ENCODE measurements at places on chromosomes 7 and 10.

DNA sequence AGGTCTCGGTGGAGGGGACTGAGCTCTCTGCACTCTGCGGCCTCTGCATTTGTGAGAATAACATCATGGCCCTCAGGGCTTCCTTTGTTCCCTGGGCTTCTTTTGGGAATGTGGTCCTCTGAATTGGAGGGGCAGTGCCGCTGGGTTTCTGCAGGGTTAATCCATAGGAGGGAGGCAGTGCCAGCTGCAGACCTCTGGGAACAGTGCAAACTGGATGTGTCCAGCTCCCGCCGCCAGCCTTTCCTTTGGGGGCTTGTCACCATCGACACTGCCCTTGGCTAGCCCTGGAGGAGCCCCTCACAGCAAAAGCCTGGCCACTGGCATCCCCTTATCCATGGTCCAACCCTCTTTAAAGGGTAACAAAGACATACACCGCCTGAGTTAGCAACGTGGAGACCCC is 174.0 kb downstream of the WDR37 start:
- DNase-seq, result no peak

DNA sequence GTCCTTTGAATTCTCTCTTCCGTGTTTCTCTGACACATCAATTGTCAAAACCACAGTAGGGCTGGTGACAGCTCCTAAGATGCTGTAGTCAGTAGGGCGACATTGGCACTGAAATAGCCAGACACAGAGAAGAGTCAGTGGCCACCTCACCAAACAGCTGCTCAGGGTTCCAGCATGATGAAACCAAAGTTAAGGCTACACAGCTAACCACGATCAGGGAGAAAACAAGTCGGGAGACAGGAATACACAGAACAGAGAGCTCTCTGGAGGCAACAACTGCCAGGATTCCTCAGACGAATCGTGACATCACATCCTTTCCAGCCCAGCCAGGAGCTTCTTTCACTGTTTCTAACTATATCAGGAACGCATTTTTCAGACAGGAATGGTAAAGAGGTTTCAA is 922.2 kb downstream of the SORCS1 start:
- no peak for DNase-seq

DNA sequence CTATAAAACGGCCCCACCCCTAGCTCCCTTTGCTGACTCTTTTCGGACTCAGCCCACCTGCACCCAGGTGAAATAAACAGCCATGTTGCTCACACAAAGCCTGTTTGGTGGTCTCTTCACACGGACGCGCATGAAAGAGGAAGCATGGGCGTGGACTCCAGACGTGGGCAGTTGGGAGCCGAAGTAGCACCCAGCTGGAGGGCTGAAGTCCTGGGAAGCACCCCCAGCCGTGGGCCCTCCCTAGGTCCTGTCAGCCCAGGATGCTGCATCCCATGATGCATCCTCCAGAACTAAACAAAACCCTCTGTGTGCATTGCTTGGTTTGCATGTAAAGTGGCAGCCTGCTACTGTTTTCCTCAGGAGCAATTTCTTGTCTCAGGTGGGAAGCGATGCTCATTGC is 62.1 kb upstream of the CFAP46 start:
- no peak for DNase-seq

DNA sequence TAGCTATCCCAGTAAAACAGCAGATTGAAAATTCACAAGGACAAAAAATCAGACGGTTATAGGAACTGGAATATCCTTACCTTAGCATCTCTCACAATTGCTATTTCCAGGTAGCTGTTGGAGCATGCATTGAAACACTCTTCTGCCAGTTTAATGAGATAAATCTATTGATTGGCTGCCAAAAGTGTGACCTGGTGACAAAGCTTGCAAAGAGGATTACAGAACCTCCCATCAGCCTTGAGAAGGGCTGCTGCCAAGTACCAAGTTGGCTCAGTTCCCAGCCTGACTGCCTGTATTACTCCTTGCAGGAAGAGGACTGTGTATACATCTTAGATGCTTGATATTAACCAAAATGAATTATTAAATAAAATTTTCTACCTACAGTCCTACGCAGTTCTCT is 5.1 kb downstream of the PRLHR start:
- DNase-seq, result no peak

- no peak for DNase-seq
These were observed 244.9 kb downstream of the MAD1L1 start for GRCh38 chr7:1987591-1988532.

DNA sequence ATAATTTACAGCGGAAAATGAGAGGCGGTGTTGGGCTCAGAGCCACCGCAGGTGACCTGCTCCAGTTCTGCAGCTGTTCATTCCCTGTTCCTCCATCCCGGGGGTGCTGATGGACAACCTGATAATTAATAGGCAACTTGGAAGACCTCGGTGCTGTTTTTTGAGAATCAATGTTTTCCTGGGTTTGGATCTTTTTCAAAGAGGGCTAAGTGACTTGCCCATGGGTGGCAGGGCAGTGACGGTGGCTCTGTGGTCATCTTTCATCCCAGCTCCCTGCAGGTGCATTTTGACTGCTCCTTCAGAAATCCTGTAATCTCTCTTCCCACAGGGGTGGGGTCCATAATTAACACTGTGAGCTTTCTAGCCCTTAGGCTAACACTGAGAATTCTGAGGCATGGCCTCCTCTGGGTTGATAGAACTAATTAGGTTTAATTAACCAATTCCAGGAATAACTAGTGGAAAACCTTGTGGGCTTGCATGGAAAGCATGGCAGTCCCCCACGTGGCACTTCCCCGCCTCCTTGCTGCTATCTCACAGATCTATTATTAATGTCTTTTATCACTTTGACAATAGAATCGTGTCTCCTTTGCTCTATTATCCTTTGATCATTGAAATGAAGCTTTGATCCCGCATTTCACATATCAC is 217.9 kb downstream of the GLRX3 start:
- DNase-seq, result no peak

DNA sequence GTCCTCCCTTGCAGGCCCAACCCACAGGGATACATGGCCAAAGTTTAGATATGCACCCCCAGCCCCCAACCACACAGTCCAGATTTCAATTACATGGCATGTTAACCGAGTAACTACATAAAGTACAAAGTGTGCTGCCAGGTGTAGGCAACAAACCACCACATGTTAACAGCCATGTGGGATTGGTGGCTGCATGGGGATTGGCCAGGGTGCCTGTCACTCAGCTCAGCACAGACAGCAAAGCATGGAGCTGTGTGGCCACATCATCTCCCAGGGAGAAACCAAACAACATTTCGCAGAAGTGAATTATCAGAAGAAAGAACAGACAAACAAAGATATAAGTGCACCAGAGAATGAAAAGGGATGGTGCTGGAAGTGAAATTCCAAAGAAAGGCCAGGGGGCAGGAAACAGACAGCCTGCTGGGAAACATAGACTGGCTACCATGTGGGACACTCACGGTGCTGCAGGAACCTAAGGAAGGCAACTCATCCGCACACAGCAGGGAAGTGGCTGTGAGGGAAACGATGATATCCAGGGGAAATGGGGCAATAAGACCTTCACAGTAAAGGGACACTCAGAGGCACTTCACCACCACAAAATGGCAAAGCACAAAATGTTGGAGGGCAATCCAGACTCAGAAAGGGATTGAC is 171.2 kb downstream of the PTPRN2 start:
- DNase-seq, result no peak

DNA sequence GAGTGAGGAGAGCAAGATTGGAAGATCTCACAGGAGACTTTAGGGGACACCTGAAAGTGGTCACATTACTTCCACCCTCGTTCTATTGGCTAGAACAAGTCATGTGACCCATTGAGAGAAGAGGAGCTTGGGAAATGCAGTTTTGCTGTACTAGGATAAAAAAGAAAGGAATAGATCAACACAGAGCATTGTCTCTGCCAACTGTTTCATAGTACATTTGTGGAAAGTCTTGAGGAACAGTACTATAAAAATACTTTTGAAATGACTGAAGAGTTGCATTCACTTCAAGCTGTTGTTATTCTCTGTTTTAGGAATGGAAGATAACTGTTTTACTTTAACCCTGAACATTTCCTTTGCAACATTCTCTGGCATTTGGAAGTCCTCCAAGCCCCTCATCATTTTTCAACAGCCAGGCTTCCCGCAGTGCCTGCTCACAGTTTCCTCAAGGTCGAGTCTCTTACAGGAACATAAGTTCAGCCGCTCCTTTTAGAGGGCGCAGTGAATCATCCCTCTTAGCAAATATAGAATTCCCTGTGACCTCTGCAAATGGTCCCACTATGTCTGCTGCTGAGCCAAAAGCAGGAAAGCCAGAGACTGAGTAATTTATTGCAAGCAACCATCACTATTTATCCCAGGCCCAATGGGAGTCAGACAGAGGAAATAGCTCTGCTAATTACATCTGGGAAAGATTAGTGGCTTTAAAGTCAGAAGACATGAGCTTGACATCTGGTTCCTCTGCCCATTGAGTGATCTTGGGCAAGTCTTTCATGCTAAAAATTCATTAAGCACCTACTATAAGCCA is 40.7 kb downstream of the MRPL32 start:
- DNase-seq, result no peak

- no peak for DNase-seq
These were observed 106.0 kb downstream of the TCF7L2 start for GRCh38 chr10:113056030-113056429.

- DNase-seq, result no peak
These were observed 447.6 kb upstream of the ZMIZ1 start for GRCh38 chr10:78620985-78621799.

GRCh38 chr7:113383638-113384037 is 265.3 kb upstream of the SMIM30 start:
- no peak for DNase-seq

GRCh38 chr10:43891241-43891640 is 242.6 kb upstream of the ZNF32 start:
- DNase-seq, result no peak

GRCh38 chr7:112740667-112741066 is 49.5 kb downstream of the TMEM168 start:
- DNase-seq, result no peak

DNA sequence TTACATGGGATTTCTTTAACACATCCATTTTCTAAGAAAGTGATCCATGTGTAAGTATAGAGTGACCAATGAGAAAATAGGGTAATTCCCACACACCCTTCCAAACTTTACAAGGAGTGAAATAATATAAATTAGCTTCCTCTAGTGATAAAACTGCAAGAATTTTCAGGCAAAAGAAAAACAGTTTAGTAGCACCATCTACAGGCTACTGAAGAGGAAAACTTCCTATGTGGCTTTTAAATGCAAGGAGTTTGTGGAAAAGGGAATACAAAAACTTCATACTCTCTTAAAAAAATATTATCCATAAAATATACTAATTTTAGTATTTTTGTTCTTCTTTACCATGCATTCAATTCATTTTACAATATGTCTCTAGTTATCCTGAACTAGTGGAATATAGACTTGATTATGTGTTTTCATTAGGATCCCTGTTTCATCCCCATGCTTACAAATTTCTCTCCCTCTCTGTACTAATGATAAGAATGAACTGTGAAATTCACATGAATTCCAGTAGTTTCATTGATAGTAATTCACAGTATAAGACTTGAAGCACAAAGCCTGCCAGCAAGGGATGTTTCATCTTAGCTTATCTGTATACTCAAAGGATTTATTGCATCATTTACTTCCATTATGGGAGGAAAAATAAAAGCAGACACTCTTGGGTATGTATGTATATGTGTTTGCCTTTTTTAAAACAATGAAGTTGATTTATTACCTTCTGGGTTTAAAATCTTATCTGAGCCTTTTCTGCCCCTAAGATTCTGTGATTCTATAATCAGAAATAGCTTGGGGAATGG is 442.9 kb downstream of the AUTS2 start:
- no peak for DNase-seq

DNA sequence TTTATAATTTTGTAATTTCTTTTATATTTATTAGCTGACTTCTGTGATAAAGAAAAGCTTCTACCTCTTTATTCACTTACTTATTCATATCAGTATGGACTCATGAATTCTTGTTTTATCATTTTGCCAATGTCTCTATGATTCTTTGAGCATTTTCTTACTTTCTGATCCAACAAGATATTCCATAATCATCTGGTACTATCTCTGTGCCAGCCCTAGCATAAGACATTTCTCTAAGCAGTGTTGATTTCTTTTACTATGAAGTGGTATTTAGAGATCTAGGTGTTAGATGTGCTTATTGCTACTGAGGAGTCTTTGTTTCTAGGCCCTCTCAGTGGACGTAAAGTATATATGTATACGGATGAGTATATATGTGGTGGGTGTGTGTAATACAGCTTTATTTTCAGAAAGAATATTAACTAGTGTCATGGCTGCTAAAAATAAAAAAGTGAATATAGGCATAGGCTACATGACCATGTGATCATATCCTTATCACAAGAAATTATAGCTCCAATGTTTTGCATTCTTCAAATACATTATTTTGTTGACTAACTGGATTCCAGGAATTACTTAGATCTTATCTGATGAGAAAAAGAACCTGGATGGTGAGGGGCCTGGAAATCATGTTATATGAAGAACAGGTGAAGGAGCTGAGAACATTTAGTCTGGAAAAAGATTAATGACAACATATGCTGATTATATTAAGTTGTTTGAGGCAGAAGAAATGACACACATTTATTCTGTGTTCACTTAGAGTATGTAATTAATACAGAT is 13.1 kb downstream of the PHTF2 start:
- DNase-seq, result no peak

DNA sequence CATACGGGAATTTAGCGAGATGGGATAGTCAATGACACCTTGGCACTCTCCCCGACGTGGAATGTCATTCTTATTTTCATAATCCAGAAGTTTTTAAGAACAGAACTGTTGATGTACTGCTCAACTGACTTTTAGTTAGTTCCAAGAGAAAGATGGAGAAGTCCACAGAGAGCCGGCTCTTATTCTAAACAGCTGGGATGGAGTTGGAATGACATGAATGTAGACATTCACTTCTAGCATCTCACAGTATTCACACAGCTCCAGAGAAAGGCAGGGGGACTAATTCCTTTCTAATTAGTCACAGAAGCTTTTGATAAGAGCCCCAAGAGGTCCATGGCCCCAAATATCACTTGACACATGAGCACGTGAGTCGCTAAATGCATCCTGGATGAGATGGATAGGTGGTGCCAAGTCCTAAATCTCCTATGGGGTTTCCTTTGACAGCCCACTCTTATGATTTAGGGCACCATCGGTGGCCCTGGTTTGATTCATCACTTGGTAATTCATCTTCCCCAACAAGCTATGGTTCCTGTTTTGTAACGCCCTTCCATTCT is 420.3 kb upstream of the AUTS2 start:
- DNase-seq, result no peak

GRCh38 chr10:93068411-93069244 is 5.1 kb upstream of the CYP26A1 start:
- DNase-seq, result no peak

- DNase-seq, result no peak
These were observed 117.9 kb upstream of the KLF6 start for GRCh38 chr10:3902809-3903410.
